ENCODE measurements at places on chromosomes 3 and 15. TPM values are rescaled to one million over a fixed set of nuclear protein-coding genes. Genes with fewer than 3 reads are reported as not detected.

The SEMA3B gene
- total RNA-seq: 120 TPM

The FOXB1 gene
- not detected for total RNA-seq

- no peak for DNase-seq
- H3K4me3 ChIP-seq: no peak overlapping the region
- no peak overlapping the region for H3K27ac ChIP-seq
- no peaks in the 10 kb centered on the region for H3K27me3 ChIP-seq
These were observed 35.5 kb downstream of the DUT start for GRCh38 chr15:48366584-48367312.

- no peak overlapping the region for H3K4me3 ChIP-seq
- H3K27me3 ChIP-seq: no peaks in the 10 kb centered on the region
- H3K4me1 ChIP-seq: peaks cover 13% of the 10 kb centered on the region
- no peak for DNase-seq
- peak overlapping the region; percentile 28 for H3K27ac ChIP-seq
- peaks cover 5% of the 10 kb centered on the region for H3K36me3 ChIP-seq
These were observed 184.3 kb downstream of the AKAP13 start for GRCh38 chr15:85564686-85565085.

GRCh38 chr3:52895418-52895817 is 1.9 kb downstream of the STIMATE start:
- no peak overlapping the region for H3K4me3 ChIP-seq
- no peaks in the 10 kb centered on the region for H3K27me3 ChIP-seq
- H3K4me1 ChIP-seq: peaks cover 64% of the 10 kb centered on the region
- no peak overlapping the region for H3K27ac ChIP-seq
- DNase-seq: no peak

The GOLGA8G gene
- total RNA-seq: not detected

DNA sequence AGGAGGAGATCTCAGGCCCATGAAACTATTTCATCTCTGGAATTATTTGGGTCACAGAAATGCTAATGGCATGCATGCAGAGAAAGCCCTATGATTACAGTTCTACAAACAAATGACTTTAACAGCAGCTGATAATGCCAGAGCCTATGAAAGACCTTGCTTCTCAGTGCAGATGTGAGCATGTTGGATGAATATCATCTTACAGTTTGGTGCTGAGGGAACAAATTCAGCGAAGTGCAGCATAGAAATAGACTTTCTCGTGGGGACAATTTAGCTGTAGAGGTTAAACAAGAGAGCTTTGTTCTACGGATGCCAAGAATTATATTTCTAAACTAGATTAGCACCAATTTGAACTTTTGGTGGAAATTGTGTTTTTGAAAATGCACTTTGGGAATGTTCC is 27.7 kb downstream of the PTX3 start:
- H3K27me3 ChIP-seq: no peaks in the 10 kb centered on the region
- DNase-seq: no peak
- no peaks in the 10 kb centered on the region for H3K4me1 ChIP-seq
- no peak overlapping the region for H3K4me3 ChIP-seq
- H3K36me3 ChIP-seq: no peaks in the 10 kb centered on the region
